ENCODE measurements at places on chromosomes 12 and 14.
A peak's percentile ranks its signal among the peaks of the same experiment; 100 is the strongest.

DNA sequence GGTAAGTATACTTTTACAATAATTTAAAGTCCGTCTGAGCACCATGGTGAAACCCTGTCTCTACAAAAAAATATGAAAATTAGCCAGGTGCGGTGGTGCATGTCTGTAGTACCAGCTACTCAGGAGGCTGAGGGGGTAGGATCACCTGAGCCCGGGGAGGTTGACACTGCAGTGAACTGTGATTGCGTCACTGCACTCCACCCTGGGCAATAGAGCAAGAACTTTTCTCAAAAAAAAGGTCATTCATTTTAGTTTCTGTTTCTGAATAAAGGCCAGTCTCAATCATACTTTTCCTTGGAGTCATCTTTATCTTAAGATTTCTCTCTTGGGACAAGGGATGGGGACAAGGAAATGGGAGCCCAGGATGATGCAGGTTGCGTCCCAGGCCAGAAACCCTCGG lies 12.9 kb downstream of the ANKRD13A start:
- peak; percentile 97 for DNase-seq
- peaks cover 12% of the 10 kb centered on the region for H3K36me3 ChIP-seq
- H3K27me3 ChIP-seq = no peaks in the 10 kb centered on the region

GRCh38 chr14:20328705-20329104 lies 4.4 kb downstream of the CCNB1IP1 start:
- no peaks in the 10 kb centered on the region for H3K27me3 ChIP-seq
- peaks cover 21% of the 10 kb centered on the region for H3K36me3 ChIP-seq
- peaks cover 13% of the 10 kb centered on the region for H3K4me1 ChIP-seq
- DNase-seq = no peak
- H3K4me3 ChIP-seq = no peak overlapping the region

GRCh38 chr14:81401420-81402122 lies 1.4 kb upstream of the STON2 start:
- no peaks in the 10 kb centered on the region for H3K27me3 ChIP-seq
- no peak for DNase-seq
- H3K27ac ChIP-seq = no peak overlapping the region
- H3K4me1 ChIP-seq = peaks cover 10% of the 10 kb centered on the region
- no peaks in the 10 kb centered on the region for H3K36me3 ChIP-seq

- H3K27ac ChIP-seq = no peak overlapping the region
- H3K4me3 ChIP-seq = no peak overlapping the region
- no peak for DNase-seq
- H3K27me3 ChIP-seq = no peaks in the 10 kb centered on the region
Observed at GRCh38 chr12:67320614-67321295, 51.6 kb downstream of the CAND1 start.

DNA sequence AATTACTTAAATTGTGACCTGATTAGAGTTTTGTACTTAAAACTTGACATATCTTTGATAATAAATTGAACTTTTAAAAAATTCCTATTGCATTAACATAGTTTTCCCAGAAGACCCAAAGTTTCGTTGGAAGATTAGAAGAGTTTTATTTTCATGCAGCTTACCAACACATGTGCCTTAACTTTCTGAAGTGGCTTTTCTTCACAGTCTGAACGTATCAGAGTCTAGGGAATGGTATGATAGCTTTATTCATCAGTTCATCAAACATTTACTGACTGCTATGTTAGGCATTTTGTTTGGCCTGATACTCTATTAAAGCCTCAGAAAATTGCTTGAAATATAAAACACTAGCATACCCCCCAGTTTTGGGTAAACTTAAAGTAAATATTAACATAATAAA lies 65.2 kb downstream of the MARK3 start:
- H3K27ac ChIP-seq = peak overlapping the region; percentile 7
- no peak for DNase-seq
- H3K36me3 ChIP-seq = no peaks in the 10 kb centered on the region
- no peaks in the 10 kb centered on the region for H3K27me3 ChIP-seq
- no peak overlapping the region for H3K4me3 ChIP-seq

DNA sequence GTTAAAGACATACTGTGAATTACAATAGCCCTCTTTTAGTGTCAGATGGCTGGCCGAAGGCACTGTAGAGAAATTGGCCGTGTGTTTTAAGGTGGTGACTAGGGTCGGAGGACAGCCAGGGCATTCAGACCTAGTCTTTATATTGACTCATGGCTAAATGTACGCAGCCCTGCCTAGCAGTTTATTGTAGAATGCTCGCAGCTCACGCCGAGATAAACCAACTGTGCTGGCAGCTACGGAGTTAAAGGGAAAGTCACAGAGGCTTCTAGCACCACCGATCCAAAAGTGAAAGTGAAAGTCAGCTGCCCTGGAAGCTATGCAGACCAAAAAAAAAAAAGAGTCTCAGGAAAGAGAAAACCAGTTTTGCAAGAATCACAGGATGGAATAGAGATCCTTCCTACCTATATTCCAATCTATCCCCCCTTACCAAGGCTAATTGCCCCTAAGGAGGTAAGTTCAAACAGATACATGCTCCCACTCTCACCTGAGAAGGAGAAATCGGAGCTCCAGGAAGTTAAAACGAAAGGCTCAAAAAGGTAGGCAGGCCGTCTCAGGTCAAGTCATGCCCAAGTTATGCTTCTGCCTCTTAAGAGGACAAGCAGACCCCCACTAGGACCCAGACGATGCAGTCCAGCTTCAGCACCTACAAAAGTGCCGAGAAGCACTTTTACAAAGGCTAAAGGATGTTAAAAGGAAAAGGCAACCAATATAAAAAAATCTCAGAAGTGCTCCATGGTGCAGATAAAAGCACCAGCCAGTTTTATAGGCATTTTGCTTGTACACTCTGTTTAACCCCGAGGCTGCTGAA lies 24.8 kb downstream of the KLRK1 start:
- peak overlapping the region; percentile 74 for H3K27ac ChIP-seq
- peak overlapping the region; percentile 56 for H3K4me3 ChIP-seq
- peaks cover 20% of the 10 kb centered on the region for H3K4me1 ChIP-seq

DNA sequence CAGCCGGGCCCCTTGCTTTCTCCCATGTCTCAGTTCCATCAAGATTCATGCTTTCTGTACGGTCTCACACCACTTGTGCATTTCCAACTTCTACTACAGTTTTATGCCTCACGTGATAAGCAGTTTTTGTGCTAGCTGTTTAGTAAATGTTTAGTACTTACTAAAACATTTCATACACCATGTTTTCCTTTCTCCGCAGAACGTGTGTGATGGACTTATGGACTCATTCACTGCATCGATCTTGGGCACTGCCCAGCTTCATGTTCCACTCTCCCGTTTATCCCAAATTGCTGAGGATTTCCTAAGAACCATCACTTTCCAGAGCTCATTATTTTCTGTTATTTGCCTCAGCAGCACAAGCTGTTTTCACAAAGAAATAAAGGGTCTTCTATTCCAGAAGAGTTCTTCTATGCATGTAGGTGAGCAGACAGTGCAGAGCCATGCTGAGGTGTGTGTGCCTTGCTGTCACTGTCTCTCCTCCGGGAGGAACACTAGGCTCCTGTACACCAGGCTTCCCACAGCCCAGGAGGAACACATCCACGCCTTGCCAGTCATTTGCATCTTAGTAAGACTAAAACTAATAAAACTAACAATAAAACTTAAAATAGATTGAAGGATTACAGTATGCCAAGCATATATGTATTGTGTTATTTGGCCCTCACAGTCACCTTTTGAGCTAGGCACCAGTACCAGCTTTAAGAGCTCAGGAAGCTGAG lies 90.3 kb upstream of the EEA1 start:
- H3K27ac ChIP-seq = no peak overlapping the region
- no peak for DNase-seq
- no peaks in the 10 kb centered on the region for H3K27me3 ChIP-seq
- H3K4me1 ChIP-seq = peaks cover 9% of the 10 kb centered on the region

DNA sequence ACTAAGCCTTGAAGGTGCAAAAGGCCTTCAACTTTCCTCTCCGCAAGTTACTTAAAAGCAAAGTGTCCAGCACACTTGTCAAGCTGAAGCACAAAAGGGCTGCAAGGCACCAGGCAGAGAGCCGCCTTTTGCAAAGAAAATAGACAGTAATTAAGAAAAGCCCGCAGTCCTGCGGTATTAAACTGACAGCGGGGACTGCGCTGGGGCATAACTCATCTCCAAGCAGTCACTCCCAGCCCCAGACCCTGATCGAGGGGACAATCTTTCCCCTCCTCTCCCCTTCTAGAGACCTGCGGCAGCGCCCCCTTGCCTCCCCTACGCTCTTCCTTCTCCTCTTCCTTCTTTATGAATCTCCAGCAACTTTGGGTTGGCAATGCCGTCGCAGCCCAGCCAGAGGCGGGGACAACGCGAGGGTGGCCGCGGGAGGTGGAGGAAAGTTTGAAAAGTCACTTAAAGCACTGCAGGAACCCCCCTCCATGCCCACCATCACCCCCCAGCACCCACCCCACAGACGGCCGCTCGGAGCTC lies 200.9 kb upstream of the CAND1 start:
- H3K4me3 ChIP-seq = peak overlapping the region; percentile 53
- peaks cover 10% of the 10 kb centered on the region for H3K4me1 ChIP-seq
- DNase-seq = no peak
- no peak overlapping the region for H3K27ac ChIP-seq
- no peaks in the 10 kb centered on the region for H3K27me3 ChIP-seq

GRCh38 chr12:113155646-113156045 lies 6.1 kb downstream of the CFAP73 start:
- no peaks in the 10 kb centered on the region for H3K27me3 ChIP-seq
- no peak overlapping the region for H3K27ac ChIP-seq
- no peak overlapping the region for H3K4me3 ChIP-seq
- DNase-seq = no peak
- H3K4me1 ChIP-seq = peaks cover 15% of the 10 kb centered on the region

GRCh38 chr14:69356903-69357543 lies 41.1 kb downstream of the ERH start:
- no peak overlapping the region for H3K4me3 ChIP-seq
- H3K4me1 ChIP-seq = peaks cover 23% of the 10 kb centered on the region
- no peak for DNase-seq
- no peak overlapping the region for H3K27ac ChIP-seq
- no peaks in the 10 kb centered on the region for H3K36me3 ChIP-seq

DNA sequence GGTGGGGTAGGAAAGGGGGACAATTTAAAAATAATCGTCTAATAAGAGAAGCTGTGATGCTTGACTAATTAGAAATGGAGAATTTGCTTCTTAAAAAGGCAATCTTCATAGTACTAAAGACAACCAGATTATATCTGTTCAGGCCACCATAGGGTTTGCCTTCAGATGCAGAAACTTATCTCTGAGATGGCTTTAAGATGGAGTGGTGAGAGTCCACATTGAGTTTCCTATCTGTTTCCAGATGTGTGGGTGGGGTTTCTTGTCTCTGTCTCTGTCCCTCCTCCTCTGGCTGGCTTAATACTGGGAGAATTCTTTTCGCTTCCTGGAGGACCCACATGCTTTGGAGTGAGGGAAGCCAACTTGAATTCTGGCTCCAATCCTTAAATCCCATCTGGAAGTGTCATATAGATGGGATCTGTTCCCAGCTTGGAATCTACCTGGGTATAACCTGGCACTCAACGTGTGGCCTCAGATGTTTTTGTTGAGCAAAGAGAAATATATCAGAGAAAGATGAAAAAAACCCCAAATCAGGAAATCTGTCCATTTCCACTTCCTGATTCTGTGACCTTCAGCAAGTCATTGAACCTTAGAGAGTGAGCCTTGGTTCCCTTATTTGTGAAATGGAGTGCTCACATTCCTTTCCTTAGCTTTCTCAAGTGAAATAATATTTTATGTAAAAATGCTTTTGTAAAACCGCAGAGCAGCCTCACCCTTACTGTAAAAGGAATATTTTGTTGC lies 66.4 kb downstream of the CHST11 start:
- H3K27ac ChIP-seq = no peak overlapping the region
- no peak for DNase-seq
- no peaks in the 10 kb centered on the region for H3K27me3 ChIP-seq
- H3K4me3 ChIP-seq = no peak overlapping the region

GRCh38 chr14:33996462-33996861 lies 45.6 kb upstream of the EGLN3 start:
- H3K27me3 ChIP-seq = no peaks in the 10 kb centered on the region
- H3K4me3 ChIP-seq = no peak overlapping the region
- H3K27ac ChIP-seq = no peak overlapping the region

DNA sequence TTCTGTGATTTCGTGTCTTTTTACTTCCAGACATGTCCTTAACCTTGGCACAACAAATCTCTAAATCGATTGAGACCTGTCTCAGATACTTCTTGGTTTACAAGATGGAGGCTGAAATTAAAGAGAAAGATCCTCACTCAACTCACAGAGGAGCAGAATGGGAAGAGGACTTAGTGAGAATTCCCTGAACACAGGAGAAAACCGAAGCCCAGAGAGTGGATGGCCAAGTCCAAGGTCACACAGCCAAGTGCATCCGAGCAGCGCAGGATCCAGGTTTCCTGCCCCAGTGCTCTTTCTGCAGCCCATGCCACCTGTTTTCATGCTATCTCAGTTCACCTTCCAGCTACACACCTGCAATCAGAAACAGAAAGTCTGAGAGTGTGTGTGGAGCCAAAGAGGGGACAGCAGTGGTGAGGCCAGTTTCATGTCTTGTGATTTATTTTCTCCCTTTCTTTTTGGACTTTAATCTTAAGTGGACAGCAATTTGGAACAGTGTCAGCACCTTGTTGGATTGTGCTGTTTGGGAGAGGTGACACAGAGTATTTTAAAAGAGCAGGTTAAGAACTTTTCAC lies 22.9 kb upstream of the TCL1B start:
- H3K4me1 ChIP-seq = no peaks in the 10 kb centered on the region
- no peak for DNase-seq
- H3K27me3 ChIP-seq = no peaks in the 10 kb centered on the region
- no peak overlapping the region for H3K27ac ChIP-seq

- H3K4me1 ChIP-seq = peaks cover 18% of the 10 kb centered on the region
- H3K27ac ChIP-seq = no peak overlapping the region
- H3K27me3 ChIP-seq = no peaks in the 10 kb centered on the region
- DNase-seq = no peak
- H3K4me3 ChIP-seq = peak overlapping the region; percentile 55
- H3K36me3 ChIP-seq = no peaks in the 10 kb centered on the region
Observed at GRCh38 chr14:60093606-60094005, 1.9 kb downstream of the PCNX4 start.

- no peak for DNase-seq
- no peaks in the 10 kb centered on the region for H3K4me1 ChIP-seq
- H3K27ac ChIP-seq = no peak overlapping the region
- no peaks in the 10 kb centered on the region for H3K36me3 ChIP-seq
- no peaks in the 10 kb centered on the region for H3K27me3 ChIP-seq
- no peak overlapping the region for H3K4me3 ChIP-seq
Observed at GRCh38 chr14:54600717-54601109, 33.8 kb downstream of the SAMD4A start.

- no peaks in the 10 kb centered on the region for H3K27me3 ChIP-seq
- H3K27ac ChIP-seq = peak overlapping the region; percentile 60
- no peak overlapping the region for H3K4me3 ChIP-seq
- peaks cover 11% of the 10 kb centered on the region for H3K4me1 ChIP-seq
- DNase-seq = peak; percentile 46
Observed at GRCh38 chr12:122726080-122726558, 4.5 kb downstream of the HCAR1 start.
